MCF 10A (cell line): ENCODE measurements at places on chromosomes 5 and 9. TPM values are rescaled to one million over a fixed set of nuclear protein-coding genes. Genes with fewer than 3 reads are reported as not detected.

The F12 gene
- total RNA-seq = 13.6 and 16.5 TPM in 2 replicates

GRCh38 chr5:112640546-112640945, 97.1 kb upstream of the APC start:
- DNase-seq = no peak

The PTGER4 gene
- 1.1 and 2.5 TPM in 2 replicates for total RNA-seq

DNA sequence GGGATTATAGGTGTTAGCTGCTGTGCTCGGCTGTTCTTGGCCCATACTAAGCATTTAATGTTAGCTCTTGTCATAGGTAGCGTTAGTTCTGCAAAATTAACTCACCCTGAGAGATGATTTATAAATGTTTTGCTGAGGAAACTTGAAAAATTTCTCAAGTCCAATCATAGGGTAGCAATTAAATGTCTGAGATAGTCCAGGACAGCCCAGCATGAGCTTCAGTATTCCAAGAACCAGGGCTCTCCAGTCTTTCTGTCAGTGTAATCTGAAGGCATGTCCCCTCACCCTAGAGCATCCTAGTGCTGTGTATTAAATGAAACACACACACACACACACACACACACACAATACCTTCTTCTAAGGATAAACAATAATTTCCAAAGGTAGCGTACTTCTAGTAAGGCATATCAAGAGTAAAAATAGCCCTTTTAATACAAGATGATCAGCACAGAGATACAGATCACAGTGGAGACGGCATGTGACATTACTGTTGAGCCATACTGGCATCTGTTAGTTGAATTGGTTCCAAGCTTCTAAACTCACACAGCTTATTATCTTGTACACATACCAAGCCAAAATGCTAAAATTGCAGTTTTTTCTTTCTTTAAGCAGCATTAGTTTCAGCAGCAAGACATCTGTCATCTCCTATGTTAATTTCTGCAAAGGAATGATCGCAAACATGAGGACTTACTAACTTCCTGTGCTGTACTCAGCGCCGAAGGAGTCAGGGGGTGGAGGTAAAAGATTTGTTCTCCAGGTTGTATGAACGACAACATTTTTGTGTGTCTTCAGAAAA, 46.3 kb upstream of the JMY start:
- no peak for DNase-seq

- DNase-seq = no peak
These were observed 22.4 kb upstream of the PPP2CA start for GRCh38 chr5:134248256-134248655.
